Activated naive CD8-positive, alpha-beta T cell treated with anti-CD3 and anti-CD28 coated beads, Interleukin-2, amount 10 ng/mL, durations not matched to agents 7 days and 5 days (primary cell): ENCODE measurements at places on chromosomes 3 and 15. TPM values are rescaled to one million over a fixed set of nuclear protein-coding genes. Genes with fewer than 3 reads are reported as not detected.

ANKUB1 gene
- not detected for total RNA-seq

EFCAB12 gene
- total RNA-seq: 1.4 TPM

KIF23 gene
- 50.7 TPM for total RNA-seq

EPHB3 gene
- total RNA-seq: 0.25 TPM

SLCO2A1 gene
- total RNA-seq: not detected

SLC2A2 gene
- total RNA-seq: not detected

CKMT1A gene
- not detected for total RNA-seq

FAM219B gene
- total RNA-seq: 90.3 TPM

USP50 gene
- not detected for total RNA-seq

IMPG2 gene
- 0.62 TPM for total RNA-seq

SCAANT1 gene
- 1.8 TPM for total RNA-seq

ACSBG1 gene
- 0.25 TPM for total RNA-seq

GUCA1C gene
- total RNA-seq: not detected
